Activated CD4-positive, alpha-beta T cell treated with anti-CD3 and anti-CD28 coated beads, Interleukin-2, amount 50 U/mL, for 1 hour (primary cell): ENCODE measurements at places on chromosomes 1 and 21.

DNA sequence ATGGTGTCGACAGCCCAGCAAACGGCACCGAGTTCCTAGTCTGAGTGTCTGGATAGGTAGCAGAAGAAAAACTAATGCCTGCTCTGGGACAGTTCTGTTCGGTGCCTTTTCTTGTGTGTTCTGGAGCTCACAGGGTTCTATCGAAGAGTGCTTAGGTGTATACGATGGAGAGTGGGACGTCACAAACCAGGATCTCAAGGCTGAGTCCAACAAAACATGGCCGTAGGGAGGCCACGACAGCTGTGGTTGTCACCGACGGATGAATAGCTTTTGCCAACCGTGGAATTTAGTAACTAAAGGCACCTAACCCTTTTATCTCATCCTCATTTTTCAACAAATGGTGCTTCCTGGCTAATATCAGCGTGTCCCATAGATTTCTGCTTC is 635 bp upstream of the SYNJ1 start:
- DNase-seq, result no peak

- no peak for DNase-seq
Observed at GRCh38 chr1:34060187-34060730, 104.8 kb downstream of the CSMD2 start.

DNA sequence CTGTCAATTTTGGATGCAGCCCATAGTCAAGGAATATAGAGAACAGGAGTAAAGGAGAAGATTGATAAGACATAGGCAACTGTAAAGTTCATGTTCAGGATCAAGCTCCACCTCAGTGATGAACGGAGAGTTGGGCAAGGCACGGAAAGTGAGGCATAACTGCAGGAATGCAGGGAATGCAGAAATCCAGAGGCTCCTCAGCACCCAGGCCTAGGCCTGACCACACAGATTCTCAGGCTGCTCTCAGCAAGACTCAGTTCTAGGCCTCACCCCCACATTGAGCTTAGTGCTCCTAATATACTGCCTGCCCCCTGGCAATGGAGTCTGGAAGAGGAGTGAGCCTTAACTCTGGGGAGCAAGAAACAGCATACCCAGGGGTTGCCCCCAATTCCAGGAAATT is 36.3 kb upstream of the S1PR1 start:
- no peak for DNase-seq

- DNase-seq, result no peak
Observed at GRCh38 chr1:66505671-66506392, 28.1 kb upstream of the SGIP1 start.

- DNase-seq, result no peak
Observed at GRCh38 chr1:173856903-173857302, 10.9 kb downstream of the GAS5 start.

DNA sequence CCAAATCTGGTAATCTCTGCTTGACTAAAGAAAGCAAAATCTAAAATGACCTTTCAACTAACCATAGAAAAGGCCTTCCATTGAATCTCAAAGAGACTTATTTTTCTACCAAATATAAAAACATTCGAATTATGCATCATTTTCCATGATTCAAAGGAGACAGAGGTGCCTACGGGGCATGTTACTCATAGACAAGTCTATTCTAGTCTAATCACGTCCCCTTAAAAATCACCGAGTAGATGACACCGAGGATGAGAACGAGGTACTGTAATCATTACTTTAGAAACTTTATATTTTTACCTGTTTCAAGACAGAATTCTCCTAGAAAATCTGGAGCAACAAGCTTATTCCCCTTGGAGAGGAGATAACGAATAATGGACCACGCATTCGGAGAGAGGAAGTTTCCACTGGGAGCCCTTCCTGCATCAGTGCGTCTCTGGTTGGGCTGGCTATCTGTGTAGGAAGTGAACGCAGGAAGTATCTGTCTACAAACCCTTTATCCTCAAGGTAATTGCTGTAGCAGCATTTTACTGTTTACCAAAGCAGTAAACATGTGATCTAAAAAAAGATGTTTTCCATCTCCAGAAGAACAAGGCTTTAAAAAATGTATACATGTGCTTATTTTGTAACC is 9.5 kb downstream of the ERG start:
- DNase-seq, result no peak

GRCh38 chr1:175742790-175743459 is 470 bp downstream of the TNR start:
- DNase-seq, result no peak

DNA sequence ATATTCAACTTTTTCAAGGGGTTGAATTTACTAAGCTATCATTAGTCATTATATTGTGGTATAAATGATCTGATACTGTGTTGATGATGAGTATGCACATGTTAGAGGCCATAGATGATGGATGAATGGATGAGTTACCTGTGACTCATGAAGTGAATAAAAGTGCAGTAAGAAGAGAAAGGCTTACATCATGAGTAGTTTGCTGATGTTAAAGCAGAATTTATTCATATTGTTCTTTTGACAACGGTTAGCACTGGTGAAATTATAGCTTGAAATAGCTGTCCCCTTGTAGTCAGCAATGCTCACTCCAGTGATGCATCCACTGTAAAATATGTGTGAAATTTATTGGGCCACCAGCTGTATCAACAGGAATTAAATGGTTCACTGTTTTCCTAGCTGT is 541.0 kb upstream of the ZRANB2 start:
- DNase-seq, result no peak
